ENCODE measurements at places on chromosomes 11 and 22.

GRCh38 chr11:13052130-13052571 is 43.0 kb downstream of the RASSF10 start:
- no peak for DNase-seq

GRCh38 chr11:38672445-38672844 is 2074.4 kb upstream of the RAG2 start:
- no peak for DNase-seq

GRCh38 chr11:64560139-64560771 is 30.8 kb upstream of the SLC22A12 start:
- DNase-seq, result no peak

DNA sequence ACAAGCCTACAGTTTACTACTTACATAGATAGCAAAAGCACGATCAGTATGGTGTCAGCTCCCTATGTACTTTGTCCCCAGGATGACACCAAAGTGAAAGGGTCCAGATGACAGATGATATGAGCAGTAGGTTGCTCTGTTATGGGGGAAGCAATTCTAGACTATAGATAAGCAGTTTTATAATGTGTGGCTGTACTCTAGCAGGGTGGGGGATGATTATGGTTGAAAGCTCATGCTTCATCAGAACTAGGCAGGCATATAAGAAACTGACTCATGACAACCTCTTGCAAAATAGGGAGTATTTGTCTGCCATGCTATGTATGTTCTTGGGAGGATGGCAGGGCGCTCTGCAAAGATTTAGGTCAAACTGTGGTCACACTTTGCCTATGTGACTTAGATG is 158.2 kb upstream of the ZBED5 start:
- DNase-seq, result no peak

- DNase-seq, result no peak
These were observed 2.8 kb upstream of the UPK2 start for GRCh38 chr11:118953265-118953664.

GRCh38 chr22:30291058-30291892 is 2.0 kb upstream of the CASTOR1 start:
- DNase-seq, result no peak

- DNase-seq, result no peak
These were observed 39.3 kb downstream of the RIBC2 start for GRCh38 chr22:45452565-45453379.

- no peak for DNase-seq
These were observed 1.4 kb upstream of the CREB3L1 start for GRCh38 chr11:46275964-46276641.

DNA sequence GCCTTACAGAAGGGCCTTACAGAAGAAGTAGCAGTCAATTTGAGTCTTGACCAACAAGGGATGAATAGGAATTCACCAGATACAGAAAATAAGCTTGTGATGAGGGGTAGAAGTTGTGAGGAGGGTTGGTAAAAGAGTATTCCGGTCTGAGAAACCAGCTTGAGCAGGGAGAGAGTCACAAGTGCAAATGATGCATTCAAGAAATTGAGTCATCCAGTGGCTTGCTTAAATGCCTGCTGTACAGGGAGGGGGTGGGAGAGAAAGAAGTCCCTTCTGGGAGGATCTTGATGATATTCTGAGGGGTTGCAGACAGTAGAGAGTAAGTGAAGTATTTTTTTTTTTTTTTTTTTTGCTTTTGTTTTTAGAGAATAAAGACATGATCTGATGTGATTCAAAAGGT is 9.2 kb downstream of the CCKBR start:
- DNase-seq, result no peak

DNA sequence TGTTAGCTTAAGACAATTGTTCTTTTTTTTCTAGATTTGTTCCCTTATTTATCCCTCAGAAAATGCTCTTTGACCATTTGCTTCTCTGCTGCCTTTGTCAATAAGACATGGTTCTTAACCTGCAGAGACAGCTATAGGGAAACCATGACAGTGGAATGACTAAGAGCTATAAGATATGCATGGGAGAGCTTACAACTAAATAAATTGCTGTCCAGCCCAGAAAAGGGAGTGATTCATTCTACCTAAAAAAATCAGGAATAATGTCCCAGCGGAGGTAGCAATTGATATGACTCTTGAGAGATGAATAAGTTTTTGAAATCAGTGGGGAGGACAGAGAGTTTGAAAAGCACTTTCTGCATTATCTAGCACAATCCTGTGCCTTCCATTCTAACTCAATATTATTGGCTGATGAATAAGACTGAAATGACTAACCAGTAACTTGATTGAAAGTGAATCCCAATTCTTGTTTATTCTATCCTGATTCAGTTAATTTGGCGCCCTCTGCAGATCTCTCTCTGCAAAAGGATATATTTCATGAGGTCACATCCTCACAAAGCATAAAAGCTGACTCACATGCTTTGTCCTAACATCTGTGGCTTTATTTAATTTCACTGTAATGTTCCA is 680.5 kb upstream of the API5 start:
- no peak for DNase-seq

DNA sequence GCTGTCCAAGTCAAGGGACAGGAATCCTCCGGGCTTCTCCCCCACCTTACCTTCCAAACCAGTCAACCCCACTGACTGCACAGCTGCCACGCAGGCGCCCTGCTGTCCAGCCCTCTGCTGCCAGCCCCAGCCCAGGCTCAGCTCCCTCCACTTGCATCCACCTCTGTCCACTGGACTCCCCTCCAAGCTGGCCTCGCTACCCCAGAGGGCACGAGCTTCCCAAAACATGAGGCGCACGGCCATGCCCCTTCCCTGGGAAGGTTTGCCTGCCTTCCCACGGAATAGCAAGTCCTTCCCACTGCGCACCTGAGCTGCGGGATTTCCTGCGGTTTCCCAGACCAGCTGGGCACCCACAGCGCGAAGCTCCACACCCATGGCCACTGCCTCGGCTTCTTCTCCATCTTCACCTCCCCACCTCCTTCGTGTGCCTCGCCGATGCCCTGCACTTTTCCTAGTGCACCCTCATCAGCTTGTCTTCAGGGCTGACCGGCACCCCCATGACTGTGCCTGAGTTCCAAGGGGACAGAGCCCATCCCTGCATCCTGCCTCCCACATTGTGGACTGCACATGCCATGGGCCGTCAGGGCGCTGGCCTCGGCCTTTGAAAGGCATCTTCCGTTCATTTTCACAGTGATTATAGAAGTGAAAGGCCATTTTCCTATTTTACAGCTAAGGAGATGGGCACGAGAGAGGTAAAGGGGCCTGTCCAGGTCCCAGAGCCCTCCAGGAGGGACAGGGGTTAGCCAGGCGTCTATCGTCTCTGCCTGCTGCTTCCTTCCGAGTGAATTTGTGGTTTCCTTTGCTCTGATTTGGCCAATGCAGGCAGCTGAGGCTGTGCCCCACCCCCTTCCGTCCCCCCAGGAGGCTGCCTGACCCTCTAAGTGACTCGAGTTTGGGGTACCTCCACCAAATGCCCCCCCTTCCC is 16.4 kb downstream of the IFITM10 start:
- no peak for DNase-seq

DNA sequence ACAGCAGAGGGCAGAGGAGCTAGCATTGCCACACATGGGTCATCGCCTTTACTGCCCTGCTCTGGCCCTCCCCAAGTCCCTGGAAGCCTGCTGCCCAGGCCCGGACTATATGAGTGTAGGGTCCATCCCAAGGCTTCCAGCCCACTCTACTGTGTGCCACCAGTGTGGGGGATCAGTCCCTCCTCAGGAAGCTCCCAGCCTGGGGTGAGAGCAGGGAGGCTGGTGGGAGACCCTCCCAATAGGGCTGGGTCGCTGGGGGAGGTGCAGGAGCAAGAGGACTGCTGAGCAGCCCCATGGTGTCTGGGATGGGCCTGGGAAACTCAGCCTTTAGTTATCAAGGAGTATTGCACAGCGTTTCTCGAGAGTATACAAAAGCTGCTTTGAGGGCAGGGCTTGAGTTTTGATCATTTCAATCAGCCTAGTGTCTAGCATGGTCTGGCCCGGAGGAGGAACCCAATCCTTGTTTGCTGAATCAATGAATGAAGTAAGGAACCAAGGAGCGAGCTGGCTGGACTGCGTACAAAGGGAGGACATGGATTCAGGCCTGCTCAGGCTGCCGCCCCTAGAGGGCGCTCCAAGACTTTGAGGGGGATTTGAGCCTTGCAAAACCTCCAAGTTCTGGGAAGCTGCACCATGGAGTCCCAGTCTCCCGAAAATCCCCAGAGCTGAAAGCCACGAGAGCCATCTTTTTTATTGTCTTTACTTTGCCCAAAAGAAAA is 89.0 kb upstream of the PARVA start:
- DNase-seq, result peak; percentile 12

GRCh38 chr11:69394869-69395246 is 86.6 kb upstream of the LINC01488 start:
- DNase-seq, result no peak

- no peak for DNase-seq
These were observed 88.3 kb downstream of the OSBP2 start for GRCh38 chr22:30783021-30783420.

DNA sequence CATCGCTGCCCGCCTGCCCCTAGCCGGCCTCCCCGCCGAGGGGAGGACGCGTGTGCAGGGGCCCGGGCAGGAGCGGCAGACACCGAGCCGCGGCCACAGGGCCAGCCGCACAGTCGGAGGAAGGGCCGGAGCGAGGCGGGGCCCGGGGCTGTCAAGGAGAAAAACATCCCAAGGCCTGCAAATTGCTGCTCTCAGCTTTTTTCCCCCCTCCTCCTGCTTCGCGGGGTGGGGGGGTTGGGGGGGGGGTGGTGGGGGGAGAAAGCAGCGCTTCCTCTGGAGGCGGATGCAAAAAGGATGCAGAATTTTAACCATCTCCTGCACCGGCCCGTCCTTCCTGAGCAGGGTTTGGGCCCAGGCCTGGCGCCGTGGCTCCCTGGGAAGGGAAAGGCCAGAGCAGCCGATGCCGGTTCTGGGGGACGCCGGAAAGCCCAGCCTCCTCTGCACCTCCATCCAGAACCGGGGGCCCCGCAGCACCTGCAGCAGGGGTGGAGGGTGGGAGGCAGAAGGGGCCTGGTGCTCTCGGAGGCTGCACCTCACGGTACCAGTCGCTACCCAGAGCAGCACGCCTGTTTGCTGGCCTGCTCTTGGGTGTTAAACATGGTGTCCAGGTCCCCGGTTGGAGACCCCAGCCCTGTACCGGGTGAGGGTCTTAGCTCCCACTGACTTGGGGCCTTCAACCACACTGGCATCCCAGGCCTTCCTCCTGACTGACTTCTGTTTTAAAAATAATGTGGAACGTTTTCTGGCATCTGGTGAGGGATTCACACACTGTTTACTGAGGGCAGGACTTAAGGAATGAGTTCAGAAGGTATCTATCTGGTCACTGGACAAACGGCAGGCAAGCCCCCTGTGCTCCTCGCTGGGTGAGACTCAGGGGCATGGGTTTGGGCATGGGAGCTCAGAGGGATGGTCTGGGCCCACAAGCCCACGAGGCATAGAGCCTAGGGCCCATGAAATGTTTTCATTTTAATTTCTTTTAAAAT is 77.4 kb upstream of the WNT7B start:
- no peak for DNase-seq

DNA sequence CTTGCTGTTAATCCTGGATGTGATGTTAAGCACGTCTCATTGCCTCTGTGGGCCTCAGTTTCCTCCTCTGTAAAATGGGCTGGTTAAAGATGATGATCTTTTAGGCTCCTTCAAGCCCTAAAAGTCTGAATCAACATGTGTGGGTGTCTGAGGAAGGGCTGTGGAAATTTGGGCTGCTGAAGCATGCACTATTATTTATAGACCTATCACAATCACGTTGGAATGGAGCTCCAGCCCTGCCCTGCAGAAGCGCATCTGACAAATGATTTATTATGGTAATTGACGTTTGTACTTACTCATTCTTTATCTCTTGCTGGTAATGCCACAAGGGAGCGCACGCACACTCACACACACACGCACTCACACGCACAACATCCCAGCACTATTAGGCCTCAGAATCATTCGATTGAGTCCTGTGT is 20.4 kb downstream of the P2RX3 start:
- DNase-seq, result no peak

- no peak for DNase-seq
These were observed 1.3 kb upstream of the OR8D1 start for GRCh38 chr11:124315052-124315451.
